ENCODE measurements at places on chromosomes 13 and 19.

DNA sequence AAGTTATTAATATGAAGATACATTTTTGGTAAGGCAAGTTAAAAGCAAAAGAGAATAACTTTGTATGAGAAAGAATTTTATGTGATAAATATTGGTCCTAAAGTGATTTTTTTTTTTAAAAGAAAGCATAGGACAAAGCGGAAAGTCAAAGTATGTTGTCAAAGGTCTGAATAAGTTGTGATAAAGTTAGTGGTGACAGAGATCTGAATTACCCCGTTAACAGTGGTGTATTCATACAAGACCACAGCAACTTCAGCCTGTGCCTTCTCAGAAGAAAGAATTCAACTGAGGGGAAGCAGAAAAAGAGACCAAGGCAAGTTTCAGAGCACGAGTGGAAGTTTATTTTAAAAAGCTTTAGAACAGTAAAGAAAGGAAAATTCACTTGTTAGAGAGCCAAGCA is 19.0 kb upstream of the ZNF566 start:
- no peak for DNase-seq
- no peak overlapping the region for H3K4me3 ChIP-seq
- H3K27ac ChIP-seq, result no peak overlapping the region
- H3K36me3 ChIP-seq, result no peaks in the 10 kb centered on the region

DNA sequence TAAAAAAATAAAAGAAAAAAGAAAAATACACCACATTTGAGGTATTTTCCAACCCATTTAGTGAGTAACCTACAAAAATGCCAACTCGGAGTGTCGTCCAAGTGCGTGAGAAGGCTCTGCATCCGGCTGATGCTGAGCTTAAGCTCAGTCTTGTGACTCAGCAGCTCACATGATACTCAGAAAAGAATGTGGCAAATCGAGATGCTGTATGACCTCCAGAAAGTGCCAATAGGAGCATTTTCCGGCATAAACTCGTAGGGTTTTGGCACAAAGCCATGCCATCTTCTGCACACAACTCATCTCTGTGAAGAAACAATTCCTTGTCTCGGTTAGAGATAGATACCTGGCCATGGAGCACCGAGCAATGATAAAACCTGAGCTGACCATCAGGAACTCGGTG is 58.5 kb downstream of the TRPM4 start:
- H3K27me3 ChIP-seq, result no peaks in the 10 kb centered on the region
- H3K4me3 ChIP-seq, result no peak overlapping the region
- 0 out of 2 replicates have a peak, but pooled peaks cover 4% of the 10 kb centered on the region for H3K36me3 ChIP-seq
- peaks cover 26% of the 10 kb centered on the region for H3K4me1 ChIP-seq

DNA sequence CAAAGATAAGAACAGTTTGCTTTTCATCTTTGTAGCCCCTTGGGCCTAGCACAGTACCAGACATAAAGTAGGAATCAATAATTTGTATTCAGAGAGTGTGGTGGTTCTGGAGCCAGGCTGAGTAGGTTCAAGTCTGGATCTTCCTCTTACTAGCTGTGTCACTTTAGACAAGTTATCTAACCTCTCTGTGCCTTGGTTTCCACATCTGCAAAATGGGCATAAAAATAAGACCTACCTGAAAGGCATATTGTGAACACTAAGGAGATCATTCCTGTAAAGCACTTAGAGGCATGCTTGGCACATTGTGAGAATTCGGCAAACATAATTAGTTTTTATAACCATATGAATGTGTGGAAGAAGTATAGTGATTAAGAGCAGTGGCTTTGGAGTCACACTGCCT is 95.8 kb downstream of the MBNL2 start:
- DNase-seq, result no peak
- no peaks in the 10 kb centered on the region for H3K27me3 ChIP-seq
- 0 out of 2 replicates have a peak, but pooled peaks cover 3% of the 10 kb centered on the region for H3K36me3 ChIP-seq
- H3K4me1 ChIP-seq, result no peaks in the 10 kb centered on the region
- H3K27ac ChIP-seq, result no peak overlapping the region

GRCh38 chr13:48112896-48113755 is 18.2 kb upstream of the MED4 start:
- H3K4me1 ChIP-seq, result peaks cover 3% of the 10 kb centered on the region
- no peak overlapping the region for H3K4me3 ChIP-seq
- DNase-seq, result no peak
- no peaks in the 10 kb centered on the region for H3K27me3 ChIP-seq

DNA sequence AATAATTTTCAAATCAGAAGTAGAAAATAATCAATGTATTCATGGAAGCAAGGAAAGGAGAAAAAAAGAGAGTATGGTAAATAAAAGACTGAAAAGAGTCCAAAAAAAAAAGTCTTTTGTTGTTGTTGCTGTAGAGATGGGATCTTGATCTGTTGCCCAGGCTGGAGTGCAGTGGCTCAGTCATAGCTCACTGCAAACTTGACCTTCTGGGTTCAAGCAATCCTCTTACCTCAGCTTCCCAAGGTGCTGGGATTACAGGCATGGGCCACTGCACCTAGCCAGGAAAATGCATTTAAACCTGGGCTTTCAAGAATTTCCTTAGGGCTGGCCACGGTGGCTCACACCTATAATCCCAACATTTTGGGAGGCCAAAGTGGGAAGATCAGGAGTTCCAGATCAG is 7.0 kb upstream of the MAP3K10 start:
- no peaks in the 10 kb centered on the region for H3K27me3 ChIP-seq
- no peaks in the 10 kb centered on the region for H3K4me1 ChIP-seq
- no peak overlapping the region for H3K27ac ChIP-seq

DNA sequence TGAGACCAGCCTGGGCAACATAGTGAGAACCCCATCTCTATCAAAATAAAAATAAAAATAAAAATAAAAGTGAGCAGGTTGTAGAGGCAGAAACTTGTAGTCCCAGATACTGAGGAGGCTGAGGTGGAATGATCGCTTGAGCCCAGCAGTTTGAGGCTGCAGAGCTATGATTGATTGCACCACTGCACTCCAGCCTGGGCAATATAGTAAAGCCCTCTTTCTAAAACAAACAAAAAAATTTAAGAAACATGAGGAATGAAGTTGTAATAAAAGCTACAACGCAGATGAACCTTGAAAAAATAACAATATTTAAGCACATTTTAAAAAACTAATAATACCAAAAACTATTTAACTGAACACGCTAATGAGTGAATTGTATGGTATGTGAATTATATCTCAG is 919.3 kb downstream of the UQCRFS1 start:
- no peak overlapping the region for H3K27ac ChIP-seq
- no peak overlapping the region for H3K4me3 ChIP-seq
- no peaks in the 10 kb centered on the region for H3K27me3 ChIP-seq
- no peak for DNase-seq
- H3K36me3 ChIP-seq, result no peaks in the 10 kb centered on the region
- peaks cover 41% of the 10 kb centered on the region for H3K4me1 ChIP-seq
